ENCODE measurements at places on chromosomes 1 and 21. TPM values are rescaled to one million over a fixed set of nuclear protein-coding genes. Genes with fewer than 3 reads are reported as not detected.

PRKCZ gene
- total RNA-seq = 16.8 TPM

DNA sequence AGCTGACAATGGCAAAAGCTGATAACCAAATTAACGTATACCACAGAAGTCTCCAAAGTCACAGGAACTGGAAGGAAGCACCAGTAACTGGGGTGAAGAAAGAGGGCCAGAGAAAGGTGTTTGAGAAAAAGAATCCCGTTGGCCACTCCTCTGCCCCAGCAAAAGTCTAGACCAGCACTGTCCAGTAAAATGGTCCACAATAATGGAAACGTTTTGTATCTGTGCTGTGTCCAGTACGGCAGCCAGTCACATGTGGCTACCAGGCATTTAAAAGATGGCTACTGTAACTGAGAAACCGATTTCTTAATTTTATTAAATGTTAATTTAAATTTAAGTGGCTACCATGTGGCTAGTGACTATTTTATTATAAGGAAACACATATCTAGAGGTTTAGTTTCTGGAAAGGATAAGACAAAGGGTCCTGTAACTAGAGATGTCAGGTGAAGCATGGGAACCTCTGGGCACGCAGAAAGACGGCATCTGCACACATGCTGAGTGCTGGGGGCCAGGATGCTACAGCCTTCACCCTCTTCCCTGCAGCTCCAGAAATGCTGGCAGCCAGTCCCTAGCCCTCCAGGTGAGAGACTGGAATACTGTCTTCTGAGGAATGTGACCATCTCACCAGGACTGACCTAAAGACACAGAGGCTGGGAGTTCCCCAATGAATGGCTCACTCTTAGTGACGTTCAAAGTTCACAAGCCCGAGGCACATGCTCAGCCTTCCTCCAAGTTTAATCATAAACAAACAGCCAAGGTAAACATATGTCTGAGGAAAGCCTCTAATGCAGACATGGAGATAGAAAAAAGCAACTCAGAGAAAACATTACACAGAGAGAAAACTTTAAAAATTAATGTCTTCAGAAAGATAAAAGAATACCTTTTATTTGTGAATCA, 50.7 kb downstream of the JAK1 start:
- DNase-seq = no peak

GRCh38 chr1:47627016-47627415, 189.2 kb downstream of the FOXD2 start:
- no peak for DNase-seq

MTARC2 gene
- 29.1 TPM for total RNA-seq

DNA sequence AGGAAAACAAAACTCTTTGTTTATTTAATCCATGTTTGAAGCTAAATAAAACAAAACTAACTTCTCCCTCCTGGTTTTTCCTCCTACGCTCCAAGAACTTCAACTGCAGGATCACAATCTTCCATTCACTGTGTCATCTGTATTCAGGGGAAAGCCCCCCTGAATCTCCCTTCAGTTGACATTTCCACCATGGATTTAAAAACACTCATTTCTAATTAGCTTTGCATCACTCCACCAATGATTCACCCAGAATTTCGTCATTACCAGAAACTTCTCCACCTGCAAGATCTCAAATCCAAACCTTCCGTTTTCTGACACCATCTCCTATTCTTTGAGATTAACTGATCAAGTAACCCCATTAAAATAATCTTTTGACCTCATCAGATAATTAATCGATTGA, 10.9 kb upstream of the RGS5 start:
- DNase-seq = no peak

DNA sequence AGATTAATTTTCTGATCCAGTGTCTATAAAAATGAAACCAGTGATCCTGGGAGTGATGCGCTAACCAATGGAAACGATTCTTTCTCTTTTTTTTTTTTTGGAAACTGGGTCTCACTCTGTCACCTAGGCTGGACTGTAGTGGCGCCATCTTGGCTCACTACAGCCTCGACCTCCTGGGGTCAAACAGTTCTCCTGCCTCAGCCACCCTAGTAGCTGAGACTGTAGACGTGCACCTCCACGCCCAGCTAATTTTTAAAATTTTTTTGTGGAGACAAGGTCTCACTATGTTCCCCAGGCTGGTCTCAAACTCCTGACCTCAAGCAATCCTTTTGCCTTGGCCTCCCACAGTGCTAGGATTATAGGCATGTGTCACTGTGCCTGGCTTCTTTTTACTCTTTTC, 3.4 kb upstream of the RCC2 start:
- DNase-seq = no peak

GRCh38 chr1:61997123-61997522, 197.5 kb upstream of the L1TD1 start:
- no peak for DNase-seq

DNA sequence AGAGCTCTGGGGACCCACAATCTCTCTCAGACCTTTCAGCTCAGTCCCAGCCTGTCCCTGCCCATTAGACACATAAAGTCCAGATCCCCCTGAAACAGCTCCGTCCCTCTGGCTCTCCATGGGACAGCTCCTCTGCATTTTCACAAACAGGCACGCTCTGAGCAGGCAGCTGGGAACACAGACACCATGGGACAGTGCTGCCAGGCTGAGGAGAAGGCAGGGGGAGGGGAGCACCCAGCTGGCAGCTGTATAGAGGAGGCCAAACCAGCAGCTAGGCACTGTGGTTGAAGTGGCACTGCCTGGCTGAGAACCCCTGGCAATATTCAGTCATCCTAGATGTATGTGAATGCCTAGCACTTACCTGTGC, 2.0 kb downstream of the TMEM63A start:
- no peak for DNase-seq

DNA sequence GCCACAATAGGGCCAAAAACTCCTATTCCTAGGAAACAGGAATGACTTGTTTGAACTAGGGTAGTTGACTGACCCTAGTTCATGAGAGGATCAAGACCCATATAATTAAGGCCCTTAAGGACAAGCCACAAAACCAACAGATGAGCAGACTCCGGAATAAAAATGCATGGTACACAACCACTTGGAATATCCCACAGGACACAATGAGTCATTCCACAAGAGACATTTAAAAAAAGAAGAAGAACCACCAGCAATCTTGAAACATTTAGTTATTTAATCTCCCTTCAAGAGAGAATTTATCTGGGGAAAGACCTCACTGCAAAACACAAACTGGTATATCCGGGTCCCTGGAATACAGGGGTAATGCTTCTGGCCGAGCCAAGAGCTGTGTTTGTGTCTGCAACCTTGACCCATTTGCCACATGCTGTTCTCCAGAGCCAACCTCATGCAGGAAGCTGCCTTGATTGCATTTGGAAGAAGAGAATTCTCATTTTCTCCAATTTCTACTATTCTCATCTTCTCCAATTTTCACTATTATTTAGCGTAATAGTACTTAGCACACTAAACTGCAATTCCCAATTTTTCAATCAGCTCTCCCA, 135.5 kb downstream of the TGFBR3 start:
- DNase-seq = no peak

GRCh38 chr1:32365445-32365844, 3.1 kb downstream of the TSSK3 start:
- DNase-seq = no peak

LCE2A gene
- not detected for total RNA-seq

DNA sequence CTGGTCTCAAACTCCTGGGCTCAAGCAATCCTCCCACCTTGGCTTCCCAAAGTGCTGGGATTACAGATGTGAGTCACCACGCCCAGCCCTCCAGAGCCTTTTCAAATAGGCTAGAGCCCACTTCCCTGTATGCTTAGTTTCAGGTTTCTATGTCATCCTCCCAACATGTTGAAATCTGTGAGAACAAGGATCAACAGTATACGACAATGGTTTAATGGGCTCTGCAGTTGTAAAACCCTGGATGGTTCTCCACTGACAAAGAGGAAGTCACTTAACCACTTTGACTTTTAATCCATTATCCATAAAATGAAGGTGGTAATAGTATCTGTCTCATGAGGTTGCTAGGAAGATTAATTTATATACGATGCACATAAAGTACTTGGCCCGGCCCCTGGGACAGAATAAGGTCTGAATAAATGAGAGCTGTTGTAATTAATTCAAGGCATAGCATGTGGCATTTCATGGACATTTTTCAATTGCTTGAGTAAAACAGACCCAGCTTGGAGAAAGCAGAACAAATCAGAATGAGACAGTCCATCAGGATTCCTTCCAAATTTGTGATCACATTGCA, 113.9 kb upstream of the ZNF648 start:
- no peak for DNase-seq

KCNK2 gene
- total RNA-seq = 1.3 TPM

DNA sequence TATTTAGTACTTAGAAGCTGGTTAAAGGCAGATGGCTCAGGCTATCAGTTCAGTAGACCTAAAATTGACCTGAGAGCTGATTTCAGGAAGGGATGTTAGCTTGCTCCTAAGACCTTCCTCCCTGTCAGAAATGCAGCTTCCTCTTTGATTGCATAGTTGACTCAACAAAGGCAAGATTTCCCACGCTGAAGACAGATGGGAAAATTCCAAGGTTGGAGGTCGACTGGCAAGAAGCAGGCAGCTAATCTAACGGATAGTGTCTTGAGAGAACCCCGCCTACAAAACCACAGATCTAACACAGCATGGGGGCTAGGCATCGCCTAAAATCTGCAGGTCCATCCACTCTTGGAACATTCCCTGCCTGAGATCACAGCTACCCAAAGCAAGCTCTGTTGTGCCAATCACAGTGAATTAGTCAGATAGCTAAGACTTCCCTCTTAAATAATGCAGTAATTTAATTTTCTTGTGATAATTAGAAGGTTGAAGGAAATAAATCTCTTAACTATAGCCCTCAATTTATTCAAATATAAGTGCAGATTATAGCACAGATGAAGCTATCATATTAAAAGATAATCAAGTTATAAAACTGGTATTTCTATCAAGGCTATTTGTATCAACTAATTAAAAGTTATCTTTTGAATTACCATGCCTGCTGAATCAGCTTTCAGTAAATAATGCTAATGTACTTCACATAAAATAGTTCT, 357.8 kb upstream of the SGIP1 start:
- DNase-seq = no peak

GRCh38 chr1:68149907-68150306, 82.4 kb downstream of the WLS start:
- no peak for DNase-seq

- DNase-seq = no peak
Observed at GRCh38 chr1:115811140-115811828, 29.6 kb downstream of the NHLH2 start.

- DNase-seq = peak; percentile 43
Observed at GRCh38 chr1:211680752-211681327, 5.4 kb upstream of the NEK2 start.

DUSP23 gene
- 16.8 TPM for total RNA-seq

PAX7 gene
- not detected for total RNA-seq

- DNase-seq = peak; percentile 31
Observed at GRCh38 chr1:1422465-1423244, 1.6 kb upstream of the ANKRD65 start.

GRCh38 chr1:226371027-226371694, 36.7 kb downstream of the PARP1 start:
- no peak for DNase-seq

ADCY10 gene
- 0.67 TPM for total RNA-seq

DNA sequence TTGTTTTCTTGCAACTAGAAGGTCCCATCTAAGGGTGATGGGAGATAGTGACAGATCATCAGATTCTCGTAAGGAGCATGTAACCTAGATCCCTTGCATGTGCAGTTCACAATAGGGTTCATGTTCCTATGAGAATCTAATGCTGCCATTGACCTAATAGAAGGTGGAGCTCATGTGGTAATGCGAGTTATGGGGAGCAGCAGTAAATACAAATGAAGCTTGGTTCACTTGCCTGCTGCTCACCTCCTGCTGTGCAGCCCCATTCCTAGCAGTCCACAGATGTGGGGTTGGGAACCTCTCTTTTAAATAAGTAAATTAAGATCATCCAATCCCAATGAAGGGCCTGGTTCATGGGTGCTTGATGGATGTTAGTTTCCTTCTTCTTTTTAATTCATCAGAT, 148.7 kb upstream of the ATP1B1 start:
- no peak for DNase-seq

DNA sequence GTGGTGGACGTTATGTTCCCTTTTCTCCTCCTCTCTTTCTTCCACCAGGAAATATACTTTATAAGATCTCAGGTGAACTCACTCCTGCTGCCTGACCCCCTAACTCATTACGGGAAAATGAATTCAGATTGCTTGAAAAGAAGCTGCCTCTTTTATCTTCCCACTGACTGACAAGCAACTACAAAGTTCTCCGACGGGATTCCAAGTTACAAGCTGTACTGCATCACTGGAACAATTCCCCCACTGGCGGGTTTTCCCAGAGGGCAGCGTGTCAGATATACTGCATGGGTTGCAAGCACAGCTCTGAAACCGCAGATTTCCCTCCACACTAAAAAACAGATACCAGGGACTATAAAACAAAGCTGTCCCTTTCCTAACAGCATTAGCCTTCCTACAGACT, 390.6 kb downstream of the KCTD3 start:
- DNase-seq = no peak

- no peak for DNase-seq
Observed at GRCh38 chr21:21385404-21385803, 387.2 kb downstream of the NCAM2 start.

TNFRSF14 gene
- total RNA-seq = 14.3 TPM

NTNG1 gene
- total RNA-seq = not detected

- no peak for DNase-seq
Observed at GRCh38 chr1:18324246-18324645, 156.5 kb upstream of the KLHDC7A start.

DNA sequence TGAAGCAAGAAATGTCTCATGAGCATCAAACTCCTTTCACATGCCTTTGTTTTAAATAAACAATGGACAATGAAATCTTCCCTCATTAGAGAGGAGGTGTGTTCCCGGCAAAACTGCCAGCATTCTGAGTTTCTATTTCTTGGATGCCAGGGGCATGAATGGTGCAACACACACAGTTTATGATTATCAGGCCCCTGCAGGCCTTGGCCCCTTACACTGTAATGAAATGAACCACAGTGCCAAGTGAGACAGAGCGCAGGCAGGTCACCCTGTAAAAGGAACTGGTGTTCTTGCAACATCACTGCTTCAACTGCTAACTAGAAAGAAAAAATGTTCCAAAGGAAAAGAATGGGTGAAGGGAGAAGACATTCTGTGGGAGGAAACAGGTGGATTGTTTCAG, 3.8 kb upstream of the PIGC start:
- DNase-seq = no peak

LCE2B gene
- not detected for total RNA-seq

TBX15 gene
- 0.37 TPM for total RNA-seq
